ENCODE measurements at places on chromosomes 7 and 10.

DNA sequence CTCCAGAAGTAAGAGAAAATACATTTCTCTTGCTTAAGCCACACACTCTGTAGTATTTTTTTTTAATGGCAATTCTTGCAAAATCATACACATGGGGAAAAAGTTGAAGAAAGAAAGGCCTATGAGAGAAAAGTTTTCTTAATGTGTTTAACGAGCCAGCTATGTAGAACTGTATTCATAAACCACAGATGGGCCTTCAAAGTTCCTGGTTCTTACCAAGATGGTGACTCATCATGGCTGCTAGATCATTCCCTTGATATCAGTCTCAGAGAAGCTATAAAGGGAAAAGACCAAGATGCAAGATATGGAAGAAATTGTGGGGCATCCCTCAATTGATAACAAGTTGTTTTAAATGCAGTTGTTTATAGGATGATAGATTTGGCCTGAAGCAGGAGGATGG lies 992.7 kb upstream of the MBL2 start:
- no peak for DNase-seq

DNA sequence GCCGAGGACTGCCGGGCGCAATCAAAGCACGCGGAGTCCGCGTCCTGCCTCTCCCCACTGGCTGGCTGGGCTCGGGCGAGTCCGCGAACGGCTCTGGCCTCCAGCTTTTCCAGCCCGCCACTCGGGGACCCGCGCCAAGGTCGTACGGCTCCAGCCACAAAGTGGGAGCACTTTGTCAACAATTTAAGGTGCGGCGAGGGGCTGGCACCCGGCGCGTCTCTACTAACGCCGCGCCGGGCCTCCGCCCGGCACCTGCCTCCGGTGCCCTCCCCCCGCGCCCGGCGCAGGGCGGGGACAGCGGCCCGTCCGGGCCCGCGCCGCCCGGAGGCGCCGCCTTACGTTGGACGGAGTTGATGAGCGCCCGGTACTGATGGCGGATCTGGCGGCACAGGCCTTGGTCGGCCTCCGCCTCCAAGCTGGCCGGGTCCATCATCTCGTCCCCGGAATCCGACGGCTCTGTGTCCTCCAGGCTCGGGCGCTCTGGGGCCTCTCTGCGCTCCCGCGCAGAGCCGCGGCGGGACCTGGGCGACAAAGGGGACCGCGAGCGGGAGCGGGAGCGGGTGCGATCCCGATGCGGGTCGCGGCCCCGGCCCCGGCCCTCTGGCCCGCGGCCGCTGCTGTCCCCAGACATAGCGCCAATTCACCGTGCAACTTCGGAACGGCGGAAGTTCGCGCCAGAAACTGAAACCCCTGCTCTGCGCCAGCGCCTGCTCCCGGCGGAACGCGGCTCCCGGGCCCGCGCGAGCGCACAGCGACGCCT lies at the start of gene NSMCE4A:
Gene NSMCE4A, minus strand, starts transcription at position 683 of the 760 bp plus-strand sequence. Its CDS starts 52 bp downstream, at position 631.
- DNase-seq = peak; percentile 39

GRCh38 chr10:398954-399353 lies 263.7 kb downstream of the ZMYND11 start:
- no peak for DNase-seq

DNA sequence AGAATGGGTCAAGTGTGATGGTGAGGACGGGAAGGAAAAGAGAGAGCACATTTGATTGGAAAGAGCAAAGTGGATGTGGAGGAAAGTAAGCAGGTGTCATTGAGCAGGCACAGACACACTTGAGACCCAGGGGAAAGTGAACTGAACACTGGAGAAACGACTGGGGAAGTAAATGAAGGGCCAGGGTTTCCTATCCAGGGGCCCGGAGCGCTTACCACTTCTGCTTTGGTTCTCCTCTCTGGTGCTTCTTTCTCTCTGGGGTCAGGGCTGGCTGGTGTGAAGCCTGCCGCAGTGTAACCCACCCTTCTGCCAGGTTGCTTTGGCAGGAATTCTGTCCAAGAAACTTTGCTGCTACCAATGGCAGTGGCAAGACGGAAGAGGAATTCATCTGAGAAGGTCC lies 219.3 kb downstream of the SKAP2 start:
- no peak for DNase-seq

DNA sequence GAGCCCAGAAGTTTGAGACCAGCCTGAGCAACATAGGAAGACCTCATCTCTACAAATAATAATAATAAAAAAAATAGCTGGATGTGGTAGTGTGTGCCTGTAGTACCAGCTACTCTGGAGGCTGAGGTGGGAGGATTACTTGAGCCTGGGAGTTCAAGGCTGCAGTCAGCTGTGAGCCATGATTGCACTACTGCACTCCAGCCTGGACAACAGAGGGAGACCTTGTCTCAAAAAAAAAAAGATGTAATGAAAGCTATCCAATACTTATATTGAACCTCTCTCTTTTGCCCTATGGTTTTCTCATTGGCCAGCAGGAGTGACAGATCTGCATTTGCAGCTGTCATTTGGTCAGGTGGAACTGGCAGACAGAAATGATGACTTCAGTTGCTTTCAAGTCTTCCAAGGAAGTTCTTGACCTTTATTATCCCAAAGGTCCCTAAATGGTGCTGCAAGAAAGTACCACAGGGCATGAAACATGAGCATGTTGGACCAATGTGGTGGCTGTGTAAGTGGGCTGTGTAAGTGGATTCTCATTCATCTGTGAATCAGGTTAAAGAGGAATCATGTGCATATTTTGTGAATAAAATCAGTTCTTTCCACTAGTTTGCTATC lies 99.4 kb downstream of the CALD1 start:
- DNase-seq = no peak

DNA sequence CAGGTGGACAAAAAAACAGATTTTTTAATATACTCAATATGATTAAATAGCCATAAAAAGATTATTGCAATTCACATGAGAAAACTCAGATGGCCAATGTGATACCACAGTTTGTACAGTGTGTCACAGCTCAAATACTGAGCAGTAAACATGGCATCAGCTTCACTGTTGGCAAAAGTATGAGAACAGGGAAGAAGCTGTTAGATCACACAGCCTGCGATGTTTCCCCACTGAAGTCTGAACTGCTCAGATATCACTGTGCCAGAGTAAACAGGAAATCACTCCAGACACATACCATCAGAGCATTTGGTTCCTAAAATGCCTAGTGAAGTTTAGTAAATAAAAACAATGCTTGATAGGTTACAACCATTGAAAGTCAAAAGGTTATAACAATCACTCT lies 347.8 kb downstream of the ETV1 start:
- no peak for DNase-seq

DNA sequence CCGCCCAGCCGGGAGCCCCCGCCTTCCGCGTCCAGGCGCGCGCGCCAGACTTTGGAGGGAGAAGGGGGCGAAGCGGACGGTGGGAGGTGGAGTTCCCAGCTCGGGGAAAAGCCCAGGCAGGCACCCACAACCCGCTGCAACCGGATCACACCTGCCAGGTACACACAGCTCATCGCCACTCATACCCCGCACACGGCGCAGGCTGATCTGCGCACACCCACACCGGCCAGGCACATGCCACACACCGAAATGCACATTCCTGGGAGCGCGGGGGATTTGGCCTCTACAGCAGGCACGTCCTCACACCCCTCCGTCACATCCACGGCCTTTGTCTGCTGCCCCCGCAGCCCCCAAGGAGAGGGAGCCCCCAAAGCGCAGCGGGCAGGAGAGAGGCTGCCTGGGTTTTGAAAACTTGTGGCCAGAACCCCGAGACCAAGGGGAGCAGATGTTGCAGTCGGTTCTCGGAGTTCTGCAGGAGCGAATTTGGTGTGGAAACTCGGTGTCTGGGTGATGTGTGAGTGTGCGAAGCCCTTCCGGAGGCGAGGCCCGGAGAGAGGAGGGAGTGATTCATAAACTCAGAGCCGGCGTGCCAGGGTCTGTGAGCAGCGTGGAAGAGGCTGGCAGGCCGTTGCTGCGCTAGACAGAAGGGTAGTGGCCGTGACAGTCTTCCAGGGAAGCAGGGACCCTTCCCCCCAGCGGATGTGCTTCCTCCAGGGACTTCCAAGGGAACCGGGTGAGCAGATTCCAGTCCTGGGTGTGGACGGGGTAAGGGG lies 734 bp downstream of the CHST3 start:
- peak; percentile 54 for DNase-seq

- peak; percentile 71 for DNase-seq
These were observed 59.0 kb upstream of the TAS2R16 start for GRCh38 chr7:123054357-123055133.

DNA sequence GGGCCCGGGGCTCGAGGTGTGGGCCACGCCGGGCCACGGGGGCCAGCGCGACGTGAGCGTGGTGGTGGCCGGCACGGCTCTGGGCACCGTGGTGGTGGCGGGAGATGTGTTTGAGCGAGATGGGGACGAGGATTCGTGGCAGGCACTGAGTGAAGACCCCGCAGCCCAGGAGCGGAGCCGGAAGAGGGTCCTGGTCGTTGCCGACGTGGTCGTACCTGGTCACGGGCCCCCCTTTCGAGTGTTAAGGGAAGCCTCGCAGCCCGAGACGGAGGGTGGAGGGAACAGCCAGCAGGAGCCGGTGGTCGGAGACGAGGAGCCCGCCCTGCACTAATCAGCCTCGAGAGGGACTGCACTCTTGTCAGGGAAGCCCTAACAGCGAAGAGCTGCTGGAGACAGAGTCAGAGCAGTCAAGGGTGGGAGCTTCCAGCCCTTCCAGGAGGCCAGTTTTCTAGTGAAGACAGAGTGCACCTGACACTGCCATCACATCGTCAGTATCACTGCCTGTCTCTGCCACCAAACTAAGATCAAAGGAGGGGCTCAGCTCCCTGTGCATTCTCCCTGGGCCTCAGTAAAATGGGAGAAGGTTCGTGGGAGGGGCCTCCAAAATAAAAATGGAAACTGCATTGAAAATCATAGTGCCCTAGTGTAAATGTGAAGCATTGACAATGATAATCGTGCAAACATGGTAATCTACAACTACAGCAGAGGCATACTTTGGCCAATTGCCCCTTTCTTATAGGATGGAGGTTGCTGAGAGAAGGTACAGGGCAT lies 1.3 kb downstream of the MBLAC1 start:
- DNase-seq = peak; percentile 51

GRCh38 chr10:33129996-33130386 lies 172.0 kb upstream of the ITGB1 start:
- DNase-seq = no peak

GRCh38 chr7:60017-60675 lies 132.2 kb upstream of the FAM20C start:
- no peak for DNase-seq

DNA sequence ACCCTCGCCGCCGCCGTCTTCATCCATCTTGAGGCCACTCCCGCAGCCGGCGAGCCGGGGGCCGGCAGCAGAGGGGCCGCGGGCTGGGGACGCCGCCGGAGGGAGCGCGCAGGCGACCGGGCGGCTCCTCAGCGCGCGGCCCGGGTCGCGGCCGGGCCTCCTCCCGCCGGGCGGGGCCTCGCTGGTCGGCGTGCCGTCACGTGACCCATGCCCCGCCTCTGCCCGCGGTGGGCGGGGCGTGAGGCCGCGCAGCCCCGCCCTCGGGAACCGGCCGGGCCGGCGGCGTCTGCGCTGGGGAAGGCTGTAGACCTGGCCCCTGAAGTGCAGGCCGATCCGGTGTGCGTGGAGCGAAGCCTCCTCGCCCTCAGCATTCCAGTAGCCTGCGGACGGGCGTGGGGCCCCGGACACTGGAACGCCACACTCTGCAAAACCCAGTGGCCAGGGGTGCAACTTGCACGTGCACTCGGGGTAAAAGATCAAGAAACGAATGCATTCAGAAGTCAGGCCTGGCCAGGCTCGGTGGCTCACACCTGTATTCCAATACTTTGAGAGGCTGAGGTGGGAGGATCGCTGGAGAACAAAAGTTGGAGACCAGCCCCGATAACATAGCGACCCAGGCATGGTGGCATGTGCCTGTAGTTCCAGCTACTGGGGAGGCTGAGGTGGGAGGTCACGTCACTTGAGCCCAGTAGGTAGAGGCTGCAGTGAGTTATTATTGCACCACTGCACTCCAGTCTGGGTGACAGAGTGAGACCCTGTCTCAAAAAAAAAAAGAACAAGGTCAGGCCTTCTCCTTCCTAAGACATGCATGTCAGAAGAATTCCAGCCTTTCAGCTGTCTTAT lies at the start of gene CYTH3:
Gene CYTH3, minus strand, starts transcription at position 144 of the 843 bp plus-strand sequence. Its CDS starts 117 bp downstream, at position 27.
- DNase-seq = peak; percentile 83

DNA sequence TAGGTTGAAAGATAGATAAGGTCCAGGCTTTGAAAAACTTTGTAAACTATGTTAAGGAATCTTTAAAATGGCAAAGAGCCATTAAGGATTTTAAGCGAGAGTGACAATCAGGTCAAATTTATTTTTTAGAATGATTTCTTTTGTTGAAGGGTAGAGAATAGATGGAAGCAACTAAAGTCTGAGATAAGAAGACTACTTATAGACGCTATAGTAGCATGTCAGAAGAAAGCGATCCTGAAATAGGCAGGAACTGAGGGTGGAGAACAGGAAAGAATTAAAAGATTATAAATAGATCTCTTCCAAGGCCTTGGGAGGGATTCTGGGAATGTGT lies 13.0 kb upstream of the TSPAN13 start:
- DNase-seq = no peak

DNA sequence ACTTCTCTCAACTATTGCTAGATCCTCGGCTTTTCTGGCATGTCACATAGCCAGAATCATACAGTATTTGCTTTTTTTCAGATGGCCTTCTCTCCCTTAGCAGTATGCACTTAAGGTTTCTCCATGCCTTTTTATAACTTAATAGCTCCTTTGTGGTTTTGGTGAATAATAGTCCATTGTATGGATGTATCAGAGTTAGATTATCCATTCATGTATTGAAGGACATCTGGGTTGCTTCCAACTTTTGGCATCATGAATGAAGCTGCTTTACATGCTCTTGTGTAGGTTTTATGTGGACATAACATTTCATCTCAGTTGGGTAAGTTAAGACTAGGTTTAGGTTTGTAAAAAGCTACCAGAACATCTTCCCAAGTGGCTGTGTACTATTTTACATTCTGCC lies 4.6 kb downstream of the ATP5F1C start:
- no peak for DNase-seq

DNA sequence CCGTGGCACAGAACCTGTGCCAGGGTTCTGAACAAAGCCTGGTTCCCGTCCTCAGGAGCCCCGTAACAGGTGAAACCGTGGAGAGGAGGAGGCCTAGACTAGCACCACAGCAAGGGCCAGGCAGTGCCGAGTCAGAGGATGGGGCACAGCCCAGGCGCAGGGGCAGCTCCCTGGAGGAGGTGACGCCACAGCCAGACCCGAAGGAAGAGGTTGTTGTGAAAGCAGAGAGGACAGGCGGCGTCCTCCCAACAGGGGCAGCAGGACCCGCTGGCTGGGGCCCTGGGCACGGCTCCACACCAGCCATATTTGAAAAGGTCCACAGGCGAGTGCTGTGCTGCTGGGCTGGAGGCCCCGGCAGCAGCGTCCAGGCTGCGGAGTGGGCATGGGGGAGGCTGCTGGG lies 25.7 kb downstream of the DAGLB start:
- no peak for DNase-seq

GRCh38 chr7:20330928-20331909 lies 519 bp downstream of the ITGB8 start:
- peak; percentile 69 for DNase-seq

GRCh38 chr10:78319371-78319770 lies 285.7 kb downstream of the RPS24 start:
- no peak for DNase-seq
